ENCODE measurements at places on chromosomes 16 and 17. TPM values are rescaled to one million over a fixed set of nuclear protein-coding genes. Genes with fewer than 3 reads are reported as not detected.

ORC6 gene
- 42.4 TPM for total RNA-seq

HS3ST6 gene
- 3.8 TPM for total RNA-seq

KRTAP2-3 gene
- not detected for total RNA-seq

NPIPA2 gene
- total RNA-seq, result 2.0 TPM

ARL4D gene
- total RNA-seq, result 15.4 TPM

TSPAN10 gene
- total RNA-seq, result 4.3 TPM

DNAAF8 gene
- 1.3 TPM for total RNA-seq

AKAP1 gene
- 53.8 TPM for total RNA-seq
